ENCODE measurements at places on chromosomes 3 and 15. TPM values are rescaled to one million over a fixed set of nuclear protein-coding genes. Genes with fewer than 3 reads are reported as not detected.

GRCh38 chr3:157290766-157291165, 130.8 kb upstream of the CCNL1 start:
- DNase-seq: no peak

- DNase-seq: no peak
Measured at GRCh38 chr3:14472471-14473351, 67.4 kb downstream of the GRIP2 start.

- DNase-seq: no peak
Measured at GRCh38 chr3:13022348-13023234, 50.6 kb downstream of the IQSEC1 start.

GRCh38 chr3:142180761-142181362, 31.5 kb upstream of the TFDP2 start:
- DNase-seq: no peak

GRCh38 chr3:188233320-188233719, 79.4 kb downstream of the LPP start:
- DNase-seq: no peak

The CCR8 gene
- total RNA-seq: 1.2 TPM

The CHRNA3 gene
- total RNA-seq: not detected

- no peak for DNase-seq
Measured at GRCh38 chr15:62933386-62933785, 109.2 kb upstream of the TPM1 start.

- DNase-seq: no peak
Measured at GRCh38 chr3:193240436-193240849, 579 bp upstream of the PLAAT1 start.

- no peak for DNase-seq
Measured at GRCh38 chr3:193732391-193732790, 139.4 kb downstream of the OPA1 start.

DNA sequence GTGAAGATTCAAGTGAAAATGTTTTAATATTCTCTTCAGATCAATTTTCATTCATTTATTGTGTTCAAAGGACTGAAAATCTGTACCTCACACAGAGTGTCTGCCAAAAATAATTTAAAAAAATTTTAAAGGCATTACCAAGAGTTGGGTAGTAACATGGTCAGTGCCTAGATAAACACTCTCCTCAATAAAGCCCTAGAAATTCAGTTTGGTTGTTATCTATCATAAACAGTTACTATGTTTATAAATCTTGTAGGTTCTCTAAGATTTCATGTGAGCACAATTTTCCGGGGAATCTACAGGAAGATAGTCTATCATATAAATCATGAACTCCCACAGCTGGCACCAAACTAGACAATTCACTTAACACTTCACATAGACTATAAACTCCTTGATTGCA, 128.6 kb downstream of the GSK3B start:
- DNase-seq: no peak

DNA sequence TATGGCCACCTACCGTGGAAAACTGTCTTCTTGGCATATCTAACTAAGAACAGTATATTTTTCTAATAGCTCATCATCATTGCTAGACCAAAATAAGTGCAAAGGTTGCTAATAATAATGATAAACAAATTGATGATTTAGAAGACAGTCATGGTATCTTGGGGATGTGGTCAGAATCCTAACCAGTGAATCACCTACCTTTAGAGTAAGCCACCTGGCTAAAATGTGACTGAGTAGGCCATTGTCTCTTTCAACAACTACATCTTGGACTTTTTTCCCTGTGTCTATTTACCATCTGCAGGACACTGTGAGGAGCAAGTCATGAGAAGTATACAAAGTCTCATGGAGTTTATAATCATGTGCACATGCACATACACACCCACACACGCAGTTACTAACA, 273.5 kb upstream of the SEMA6D start:
- no peak for DNase-seq

GRCh38 chr15:92809064-92809879, 90.9 kb upstream of the CHD2 start:
- DNase-seq: peak; percentile 99

DNA sequence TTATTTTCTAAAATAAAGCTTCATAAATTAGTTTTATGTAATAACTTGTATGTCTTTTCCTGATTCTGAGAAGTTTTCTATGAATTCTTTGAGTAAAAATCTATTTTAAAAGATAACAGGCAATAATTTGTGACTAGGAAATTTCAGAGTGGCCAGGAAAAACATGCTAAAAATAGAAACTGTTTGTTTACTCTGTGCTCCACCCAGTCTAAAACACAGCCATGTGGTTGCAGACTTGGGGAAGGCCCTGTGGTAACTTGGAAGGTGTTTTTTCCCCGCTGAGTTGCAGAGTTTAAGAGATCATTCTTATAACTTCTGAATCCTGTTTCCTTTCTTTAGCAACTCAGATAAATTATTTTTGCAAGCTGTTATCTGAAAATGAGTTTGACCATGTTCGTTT, 21.9 kb downstream of the PLCL2 start:
- no peak for DNase-seq

The PYGO1 gene
- not detected for total RNA-seq

GRCh38 chr3:30750967-30751366, 143.5 kb downstream of the GADL1 start:
- DNase-seq: no peak

GRCh38 chr3:52126500-52126899, 27.7 kb downstream of the POC1A start:
- no peak for DNase-seq

The VGLL3 gene
- not detected for total RNA-seq

All from activated naive CD8-positive, alpha-beta T cell treated with anti-CD3 and anti-CD28 coated beads, Interleukin-2, amount 10 ng/mL, durations not matched to agents 7 days and 5 days (primary cell).